ENCODE measurements at places on chromosomes 4 and X.

GRCh38 chrX:153538424-153538823 is 21.0 kb downstream of the ATP2B3 start:
- no peak for DNase-seq

GRCh38 chrX:9802737-9803136 is 16.5 kb downstream of the SHROOM2 start:
- no peak for DNase-seq

- peak; percentile 29 for DNase-seq
Measured at GRCh38 chr4:3041192-3042142, 32.9 kb downstream of the HTT-AS start.

- DNase-seq, result no peak
Measured at GRCh38 chrX:32448945-32449344, 762.4 kb downstream of the DMD start.

GRCh38 chr4:188030401-188030800 is 34.8 kb downstream of the ZFP42 start:
- DNase-seq, result no peak

GRCh38 chr4:17667253-17667652 is 52.8 kb downstream of the MED28 start:
- no peak for DNase-seq

GRCh38 chrX:8632924-8633323 is 99.0 kb downstream of the ANOS1 start:
- DNase-seq, result no peak

GRCh38 chr4:93384241-93384640 is 444.3 kb upstream of the ATOH1 start:
- DNase-seq, result no peak

DNA sequence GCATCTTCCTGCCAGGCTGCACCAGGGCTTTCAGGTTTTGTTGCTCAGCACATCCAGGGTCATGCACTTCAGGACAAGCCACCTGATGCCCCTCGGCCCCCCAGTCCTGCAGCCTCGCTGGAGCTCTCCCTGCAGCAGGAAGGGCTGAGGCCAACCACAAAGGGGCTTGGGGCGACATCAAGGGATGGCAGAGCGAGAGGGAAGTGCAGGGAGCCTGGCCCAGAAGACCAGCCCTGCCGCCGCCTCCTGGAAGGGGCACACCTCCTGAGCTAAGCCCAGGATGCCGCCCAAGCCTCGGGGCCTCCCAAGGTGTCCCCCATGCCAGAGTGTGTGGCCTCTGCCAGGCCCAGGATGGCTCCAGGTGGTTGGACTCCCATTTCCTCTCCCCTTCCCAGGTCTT is 37.1 kb downstream of the TRMT44 start:
- DNase-seq, result no peak

DNA sequence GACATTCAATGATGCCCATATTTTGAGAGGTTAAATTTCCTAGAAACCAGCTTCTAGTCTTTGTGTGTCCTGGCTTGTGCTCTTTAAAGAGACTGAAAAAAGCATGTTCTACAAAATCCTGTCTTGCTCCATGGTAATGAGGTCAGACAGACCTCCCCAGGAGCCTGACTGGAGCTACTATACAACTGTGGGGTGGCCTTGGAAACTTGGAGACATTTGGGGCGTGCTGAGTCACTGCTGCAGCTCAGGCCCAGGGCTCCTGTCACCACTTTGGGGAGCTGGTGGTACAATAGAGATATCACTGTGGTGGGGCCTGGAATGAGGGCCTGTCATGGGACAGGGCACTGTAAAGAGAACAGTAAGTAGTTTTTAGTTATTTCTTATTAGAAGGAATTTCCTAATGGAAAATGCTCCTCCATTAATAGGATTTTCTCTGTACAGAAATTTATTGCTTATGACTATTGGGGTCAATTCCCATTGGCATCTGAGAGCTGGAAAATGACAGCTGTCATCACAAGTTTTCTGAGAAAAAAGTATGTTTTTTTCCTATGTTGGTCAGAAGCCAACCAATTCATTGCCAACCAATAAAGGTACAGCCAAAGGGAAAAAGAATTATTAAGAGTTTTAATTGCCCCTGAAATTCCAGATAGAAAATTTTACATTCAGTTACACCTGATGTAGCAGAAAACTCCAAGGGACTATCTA is 207.4 kb upstream of the JADE1 start:
- DNase-seq, result no peak

DNA sequence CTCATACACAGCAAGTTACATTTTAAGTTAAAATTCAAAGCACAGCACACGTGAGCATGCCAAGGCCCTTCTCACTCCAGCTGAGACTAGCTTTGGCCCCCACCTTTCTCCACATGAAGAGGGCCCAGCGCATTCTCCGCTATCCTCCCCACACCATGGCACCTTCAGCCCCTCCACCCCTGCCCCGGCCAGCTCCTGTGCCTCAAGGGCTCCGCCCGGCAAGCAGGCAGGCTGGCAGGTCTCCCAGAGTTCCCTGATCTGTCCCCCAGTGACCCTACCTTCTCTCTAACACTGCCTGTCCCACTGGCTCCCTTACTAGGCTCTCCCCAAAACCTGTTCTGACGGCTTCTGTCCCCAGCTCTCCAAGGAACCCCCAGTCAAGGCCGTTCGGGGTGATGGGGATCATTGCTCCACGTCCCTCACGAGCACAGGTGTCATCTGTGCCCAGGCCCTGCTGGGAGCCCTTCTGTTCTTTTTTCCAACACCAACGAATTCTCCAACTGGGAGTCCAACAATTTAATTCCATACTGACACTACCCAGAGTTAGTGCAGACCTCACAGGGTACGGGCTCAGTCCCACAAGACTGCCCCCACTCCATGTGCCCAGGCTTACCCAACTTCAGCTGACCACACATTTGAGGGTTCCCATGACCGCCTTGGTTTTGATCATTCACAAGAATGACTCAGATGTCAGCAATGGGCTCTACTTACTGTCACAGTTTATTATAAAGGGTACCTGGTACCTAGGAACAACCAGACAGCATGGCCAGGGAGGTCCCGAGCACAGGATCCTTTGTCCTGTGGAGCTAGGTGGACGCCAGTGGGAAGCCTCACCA is 4.2 kb downstream of the LETM1 start:
- DNase-seq, result no peak

All from activated naive CD8-positive, alpha-beta T cell treated with anti-CD3 and anti-CD28 coated beads, Interleukin-2, amount 50 U/mL, for 24 hours (primary cell).